ENCODE measurements at places on chromosomes 11 and 22.

DNA sequence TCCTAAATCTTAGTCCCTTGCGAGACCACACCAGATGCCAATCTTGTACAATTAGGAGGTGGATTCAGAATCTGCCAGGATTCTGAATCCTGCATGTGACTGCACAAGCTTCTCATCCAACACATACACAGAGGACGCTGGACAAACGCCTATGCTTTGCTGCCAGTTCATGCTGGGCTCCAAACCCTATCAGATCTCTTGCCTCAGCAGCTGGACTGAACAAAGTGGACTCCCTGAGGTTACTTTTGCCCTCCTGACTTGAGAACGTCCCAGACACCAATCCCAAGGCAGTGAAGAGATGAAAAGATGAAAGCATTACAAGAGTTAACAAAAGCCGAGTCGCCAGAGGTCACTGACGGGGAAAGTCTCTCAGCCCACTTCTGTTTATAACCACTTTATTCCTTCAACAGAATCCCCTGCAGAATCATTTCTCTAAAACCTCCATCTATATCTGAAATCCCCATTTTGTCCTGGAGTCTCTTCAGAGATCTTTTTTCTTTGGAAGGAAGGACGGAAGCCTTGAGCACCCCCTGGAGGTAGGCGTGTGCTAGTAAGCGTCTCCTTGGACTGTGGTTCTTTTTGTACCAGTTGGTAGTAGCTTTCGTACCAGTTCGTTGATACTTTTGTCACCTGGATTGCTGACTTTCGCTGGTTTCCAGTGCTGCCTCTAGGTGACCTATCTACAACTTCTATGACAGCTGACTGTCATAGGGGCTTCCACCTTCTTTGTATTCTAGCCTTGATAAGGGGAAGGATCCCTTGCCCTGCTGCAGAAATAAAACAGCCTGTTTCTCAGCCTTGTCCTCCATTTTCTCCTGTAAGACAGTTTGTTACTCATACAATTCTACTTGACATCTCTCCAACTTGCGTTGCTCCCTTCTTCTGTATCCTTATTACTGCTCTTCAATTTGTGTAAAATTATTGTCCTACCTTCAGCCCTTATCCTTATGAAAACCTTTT, 26.1 kb upstream of the EED start:
- DNase-seq: peak; percentile 68

DNA sequence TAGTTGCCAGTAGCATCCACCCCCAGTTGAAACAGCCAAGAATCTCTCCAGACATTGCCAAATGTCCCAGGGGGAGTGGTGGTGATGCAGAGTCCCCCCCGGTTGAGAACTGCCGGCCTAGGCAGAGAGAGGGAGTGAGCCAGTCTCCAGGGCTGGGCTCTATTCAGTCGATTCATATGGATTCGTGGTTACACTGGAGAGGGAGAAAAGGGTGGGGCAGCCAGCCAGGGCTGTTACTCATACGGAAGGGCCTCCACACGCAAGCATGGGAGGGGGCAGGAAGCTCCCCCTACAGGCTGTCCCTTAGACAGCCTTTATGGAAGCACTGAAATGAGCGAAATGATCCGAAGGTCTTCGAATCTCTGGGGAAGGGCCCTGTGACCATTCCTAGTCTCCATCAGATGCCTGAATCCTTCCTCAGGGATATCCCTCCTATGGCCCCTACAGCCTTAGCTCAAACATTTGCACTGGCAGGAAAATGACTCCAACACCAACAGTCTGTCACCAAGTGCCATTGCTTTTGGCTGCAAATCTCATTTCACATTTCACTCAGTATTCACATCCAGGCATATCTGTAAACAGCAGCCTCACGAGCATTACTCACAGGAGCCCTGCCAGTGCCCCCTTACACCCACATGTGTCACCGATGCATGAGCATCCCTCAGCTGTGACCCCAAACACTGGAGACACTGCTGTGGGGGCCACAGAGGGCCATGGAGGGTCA, 18.4 kb upstream of the TLCD5 start:
- DNase-seq: no peak

DNA sequence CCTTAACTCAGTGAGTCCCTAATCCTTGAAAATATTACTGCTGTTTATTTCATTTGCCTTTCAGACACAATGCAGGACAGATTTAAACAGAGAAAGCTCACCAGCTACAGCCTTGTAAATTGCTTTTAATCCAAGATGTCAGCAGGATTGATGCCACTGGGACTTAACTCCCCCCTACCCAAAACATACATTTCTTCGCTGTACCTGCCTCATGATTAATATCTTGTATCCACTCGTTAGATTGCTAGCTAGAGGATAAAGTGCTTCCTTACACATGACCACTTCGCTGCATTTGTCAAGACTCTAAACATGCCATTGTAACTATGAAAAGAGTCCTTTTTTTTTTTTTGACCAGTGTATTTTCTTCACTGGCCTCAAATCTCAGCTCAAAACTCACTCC, 182.7 kb upstream of the MTMR2 start:
- no peak for DNase-seq

- DNase-seq: no peak
These were observed 247.9 kb upstream of the KIRREL3 start for GRCh38 chr11:127248476-127248875.

- no peak for DNase-seq
These were observed 98.8 kb downstream of the MED15 start for GRCh38 chr22:20606041-20606783.

- no peak for DNase-seq
These were observed 91.9 kb upstream of the NTM start for GRCh38 chr11:131278472-131278871.

GRCh38 chr11:12167061-12168000, 56.9 kb downstream of the MICAL2 start:
- DNase-seq: no peak

DNA sequence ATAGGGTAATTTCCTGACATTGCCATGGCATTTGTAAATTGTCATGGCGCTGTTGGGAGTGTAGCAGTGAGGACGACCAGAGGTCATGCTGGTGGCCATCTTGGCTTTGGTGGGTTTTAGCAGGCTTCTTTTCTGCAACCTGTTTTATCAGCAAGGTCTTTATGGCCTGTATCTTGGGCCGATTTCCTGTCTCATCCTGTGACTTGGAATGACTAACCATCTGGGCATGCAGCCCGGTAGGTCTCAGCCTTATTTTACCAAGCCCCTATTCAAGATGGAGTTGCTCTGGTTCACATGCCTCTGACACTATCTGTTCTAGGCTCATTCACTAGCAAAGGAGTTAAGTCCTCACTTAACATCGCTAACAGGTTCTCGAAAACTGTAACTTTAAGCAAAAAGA, 1374.2 kb downstream of the FAM181B start:
- no peak for DNase-seq

GRCh38 chr11:58637371-58637770, 14.9 kb downstream of the CNTF start:
- no peak for DNase-seq

DNA sequence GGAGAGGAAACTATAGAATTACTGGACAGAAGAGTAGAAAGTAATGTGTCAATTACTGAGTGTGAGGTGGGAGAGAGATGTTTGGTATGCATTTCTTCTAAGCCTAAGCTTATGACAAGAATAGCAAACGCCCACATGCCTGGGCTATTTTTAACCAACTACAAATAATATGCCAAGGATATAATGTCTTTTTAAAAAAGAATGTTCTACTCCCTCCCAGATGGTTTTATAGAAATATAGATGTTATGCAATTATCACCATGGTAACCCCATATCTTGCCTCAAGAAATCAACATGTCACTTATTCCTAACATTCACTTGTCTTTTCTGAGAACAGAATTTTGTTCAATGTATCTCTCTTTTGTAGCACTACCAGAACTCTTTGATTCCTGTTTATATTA, 996.7 kb upstream of the CHORDC1 start:
- no peak for DNase-seq

DNA sequence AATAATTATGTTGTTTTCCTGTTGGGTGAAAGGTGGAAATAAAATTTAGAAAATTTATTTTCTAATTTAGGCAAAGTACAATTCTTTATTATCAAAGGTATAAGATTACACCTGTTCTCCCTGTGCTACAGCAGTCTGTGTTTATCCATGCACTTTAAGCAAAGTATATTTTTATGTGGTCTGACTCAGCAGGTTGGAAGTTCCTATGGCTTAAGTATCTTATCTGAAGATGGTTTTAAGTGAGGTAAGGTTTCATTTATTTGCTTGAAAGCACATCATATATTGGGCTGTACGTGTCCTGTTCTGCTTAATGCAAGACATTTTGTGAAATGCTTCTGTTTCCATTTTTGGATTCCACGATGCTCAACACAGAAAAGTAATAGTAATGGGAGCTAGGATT, 14.6 kb downstream of the PPME1 start:
- DNase-seq: no peak

DNA sequence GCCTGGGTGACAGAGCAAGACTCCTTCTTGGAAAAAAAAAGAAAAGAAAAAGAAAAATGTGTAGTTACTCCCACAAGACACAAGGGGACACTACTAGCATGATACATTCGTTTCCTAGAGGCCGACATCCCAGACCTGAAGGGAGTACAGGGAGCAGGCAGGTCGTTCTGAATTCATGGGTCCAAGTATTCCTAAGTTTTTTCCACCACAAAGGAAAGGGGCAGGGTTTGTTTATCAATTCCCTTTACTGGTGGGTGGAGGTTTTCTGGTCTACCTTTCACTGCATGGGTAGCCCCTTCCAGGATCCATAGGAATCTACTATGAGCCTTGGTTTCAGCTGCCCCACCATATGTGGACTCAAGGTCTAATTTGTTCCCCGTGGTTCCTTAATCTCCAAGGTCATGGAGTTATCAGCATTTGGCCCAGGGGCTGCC, 11.8 kb downstream of the TIGD3 start:
- DNase-seq: peak; percentile 62

DNA sequence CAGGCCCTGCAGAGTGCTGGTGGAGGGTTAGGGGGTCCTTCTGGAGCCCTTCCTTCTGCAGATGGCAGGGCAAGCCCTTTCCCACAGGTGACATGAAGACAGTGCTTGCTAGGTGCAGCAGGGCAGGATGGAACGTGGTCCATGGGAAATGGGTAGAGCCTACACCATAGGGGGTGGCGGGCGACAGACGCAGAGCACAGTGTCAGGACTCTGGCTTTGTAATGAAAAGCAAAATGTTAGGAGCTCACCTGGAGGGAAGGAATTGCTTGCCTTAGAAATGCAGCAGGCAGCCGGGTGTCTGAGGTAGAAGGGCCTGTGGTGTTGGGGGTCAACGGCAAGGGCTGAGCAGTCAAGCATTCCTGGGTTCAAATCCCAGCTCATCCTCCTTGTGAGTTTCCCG, 54.9 kb downstream of the ARHGAP8 start:
- DNase-seq: no peak

DNA sequence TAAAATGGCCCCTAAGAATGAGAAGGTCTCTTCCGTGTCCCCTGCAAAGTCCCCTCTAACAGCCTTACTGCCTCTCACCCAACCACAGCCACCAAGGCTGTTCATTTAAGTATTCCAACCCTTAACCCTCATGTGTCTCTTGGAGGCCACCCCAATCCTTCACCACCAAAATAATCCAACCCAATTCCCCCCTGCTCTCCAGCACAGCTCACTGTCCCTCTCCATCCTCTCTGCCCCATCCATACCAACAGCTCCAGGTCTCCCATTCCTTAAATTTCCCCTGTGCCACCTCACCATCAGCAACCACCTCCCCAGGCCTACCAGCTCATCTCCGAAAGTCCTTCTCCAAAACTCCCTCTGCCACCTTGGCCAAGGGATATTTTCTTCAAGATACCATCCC, 1.4 kb downstream of the FAM168A start:
- no peak for DNase-seq

- no peak for DNase-seq
These were observed 70.9 kb downstream of the SLC35F2 start for GRCh38 chr11:107787733-107788132.

DNA sequence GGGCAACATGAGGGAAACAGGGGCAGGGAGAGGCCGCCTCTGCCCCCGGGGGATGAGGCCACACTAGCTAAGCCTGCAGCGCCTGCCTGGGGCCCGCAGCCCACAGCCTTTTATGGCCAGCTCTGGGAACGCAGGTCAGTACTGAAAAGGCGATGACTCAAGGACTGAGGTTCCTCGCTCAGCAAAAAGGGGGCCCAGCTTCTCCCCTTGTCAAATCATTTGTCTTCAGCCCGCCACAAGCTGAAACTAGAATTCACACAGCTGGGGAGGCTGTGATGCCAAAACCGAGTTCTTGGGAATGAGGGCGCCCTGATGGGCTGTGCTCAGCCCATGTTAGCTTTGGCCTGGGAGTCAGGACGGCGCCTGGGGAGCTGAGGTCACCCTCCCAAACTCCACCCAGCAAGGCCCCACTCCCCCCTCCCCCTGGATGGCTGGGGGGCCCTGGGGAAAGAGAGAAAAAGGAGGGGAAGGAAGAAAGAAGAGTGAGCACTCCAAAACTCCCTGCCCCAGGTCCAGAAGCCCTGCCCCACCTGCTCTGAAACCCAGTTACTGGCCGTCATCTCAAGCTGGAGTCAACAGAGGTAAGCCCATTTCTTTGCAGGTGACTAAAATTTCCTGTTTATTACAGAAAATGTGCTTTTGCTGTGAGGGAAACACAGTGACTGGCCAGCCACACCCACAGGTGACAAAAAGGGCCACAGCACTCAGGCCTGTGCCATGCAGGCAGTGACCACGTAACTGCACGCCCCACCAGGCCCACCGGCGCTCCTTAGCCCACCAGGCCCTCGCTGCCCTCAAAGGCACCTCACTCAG, 13.7 kb downstream of the EHD1 start:
- peak; percentile 90 for DNase-seq

DNA sequence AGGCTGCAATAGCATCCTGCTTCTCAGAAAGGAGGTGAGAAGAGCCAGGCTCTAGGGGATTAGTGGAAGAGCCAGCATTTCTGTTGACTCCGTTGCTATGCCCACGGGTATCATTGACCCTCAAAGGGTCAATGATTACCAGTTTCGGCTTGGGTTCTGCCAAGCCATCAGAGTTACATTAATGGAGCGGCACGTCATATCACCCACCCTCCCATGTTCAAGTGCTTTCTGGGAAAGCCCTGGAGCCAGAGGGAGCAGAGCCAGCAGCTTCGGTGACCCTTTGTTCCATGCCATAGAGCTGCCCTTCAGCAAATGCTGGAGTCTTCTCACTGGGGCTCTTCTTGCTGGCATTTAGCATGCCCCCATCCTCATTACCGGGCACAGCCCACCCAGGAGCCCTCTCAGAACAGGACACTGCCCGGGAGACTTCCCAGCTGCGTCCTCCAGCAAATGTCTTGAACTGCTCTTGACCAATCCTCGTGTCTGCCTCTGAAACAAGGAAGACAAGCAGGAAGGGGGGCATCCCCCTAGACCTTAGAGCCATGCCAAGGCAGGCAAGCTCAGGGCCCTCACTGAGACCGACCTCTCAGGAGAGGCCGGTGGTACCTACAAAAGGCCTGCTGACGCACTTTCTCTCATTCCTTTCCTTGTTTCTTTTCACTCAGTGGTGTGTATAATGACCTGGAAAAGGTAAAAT, 14.6 kb downstream of the KCNJ1 start:
- no peak for DNase-seq

DNA sequence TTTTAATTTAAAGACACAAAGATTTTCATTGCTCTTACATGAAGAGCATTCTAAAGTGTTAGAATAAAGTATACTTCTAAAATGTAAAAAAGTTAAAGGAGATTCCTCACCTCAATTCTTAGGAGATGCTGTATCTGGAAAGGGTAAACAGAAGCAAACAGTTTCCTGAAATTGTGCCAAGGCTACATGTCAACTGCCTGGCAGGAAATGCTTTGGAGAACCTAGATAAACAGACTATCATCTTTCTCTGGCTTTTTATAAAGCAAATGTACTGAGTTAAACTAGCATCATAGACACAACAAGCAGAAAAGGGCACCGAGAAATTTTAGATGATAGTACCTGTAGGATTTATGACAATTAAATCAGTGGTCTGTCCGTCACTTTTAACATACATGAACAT, 24.7 kb upstream of the AKIP1 start:
- DNase-seq: no peak

GRCh38 chr11:5476186-5476819, 12.2 kb upstream of the OR52D1 start:
- no peak for DNase-seq
